Stimulated activated CD4-positive, alpha-beta T cell treated with anti-CD3 and anti-CD28 coated beads, Interleukin-1b, Interleukin-23, amount 100 ng/mL, for 24 hours (primary cell): ENCODE measurements at places on chromosomes 5 and 9.

DNA sequence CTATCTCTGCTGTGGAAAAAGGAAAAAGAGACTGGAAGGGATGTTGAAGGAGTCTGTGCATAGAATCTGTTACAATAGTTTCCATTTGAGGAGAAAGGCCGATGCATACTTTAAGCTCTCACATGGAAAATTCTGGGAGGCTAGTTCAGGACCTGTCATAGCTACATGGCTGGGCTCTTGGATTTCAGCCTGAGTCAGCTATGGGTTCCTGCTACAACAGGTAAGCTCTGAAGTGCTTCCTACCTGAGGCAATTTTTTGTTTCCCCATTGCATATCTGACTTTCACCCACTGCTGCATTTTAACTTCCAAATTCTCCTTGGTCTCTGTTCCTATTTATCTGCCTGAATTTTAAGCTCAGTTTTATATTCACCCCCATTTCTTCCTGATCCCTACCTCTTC is 310.7 kb downstream of the RAB3C start:
- DNase-seq = no peak

DNA sequence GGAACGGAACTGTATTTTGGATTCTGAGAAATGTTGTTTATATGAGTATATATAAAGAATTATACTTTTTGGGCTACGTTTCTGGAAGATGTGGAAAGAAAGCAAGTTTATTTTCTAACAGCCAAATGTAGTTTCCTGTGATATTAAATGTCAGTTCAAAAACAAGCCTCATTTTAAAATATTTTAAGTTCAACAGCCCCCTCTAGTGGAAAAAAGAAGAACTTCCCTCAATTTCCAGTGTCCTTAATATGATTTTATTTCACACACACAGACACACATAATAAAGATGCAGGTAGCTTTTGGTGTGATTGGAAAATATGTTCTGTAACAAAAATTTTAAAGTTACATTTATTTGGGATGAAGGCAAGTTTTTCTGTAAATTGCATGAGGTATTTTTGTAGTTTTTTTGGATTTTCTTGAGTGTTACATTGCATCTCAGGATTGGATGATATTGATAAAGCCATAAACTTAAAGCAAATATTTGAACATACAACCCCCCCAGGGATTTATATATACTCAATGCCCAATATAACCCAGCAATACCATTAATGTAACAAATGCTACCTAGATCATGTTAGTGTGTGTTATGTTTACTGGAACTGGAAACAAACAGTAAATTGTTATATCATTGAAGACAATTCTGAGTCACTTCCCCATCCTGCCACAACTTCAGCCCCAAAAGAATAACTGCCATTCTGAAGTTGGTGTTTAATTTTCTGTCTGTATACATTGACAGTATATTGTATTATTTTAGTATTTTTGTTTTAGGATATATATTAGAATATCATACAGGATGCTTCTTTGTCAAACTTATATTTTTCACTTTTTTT is 54.0 kb downstream of the CCDC171 start:
- DNase-seq = no peak

DNA sequence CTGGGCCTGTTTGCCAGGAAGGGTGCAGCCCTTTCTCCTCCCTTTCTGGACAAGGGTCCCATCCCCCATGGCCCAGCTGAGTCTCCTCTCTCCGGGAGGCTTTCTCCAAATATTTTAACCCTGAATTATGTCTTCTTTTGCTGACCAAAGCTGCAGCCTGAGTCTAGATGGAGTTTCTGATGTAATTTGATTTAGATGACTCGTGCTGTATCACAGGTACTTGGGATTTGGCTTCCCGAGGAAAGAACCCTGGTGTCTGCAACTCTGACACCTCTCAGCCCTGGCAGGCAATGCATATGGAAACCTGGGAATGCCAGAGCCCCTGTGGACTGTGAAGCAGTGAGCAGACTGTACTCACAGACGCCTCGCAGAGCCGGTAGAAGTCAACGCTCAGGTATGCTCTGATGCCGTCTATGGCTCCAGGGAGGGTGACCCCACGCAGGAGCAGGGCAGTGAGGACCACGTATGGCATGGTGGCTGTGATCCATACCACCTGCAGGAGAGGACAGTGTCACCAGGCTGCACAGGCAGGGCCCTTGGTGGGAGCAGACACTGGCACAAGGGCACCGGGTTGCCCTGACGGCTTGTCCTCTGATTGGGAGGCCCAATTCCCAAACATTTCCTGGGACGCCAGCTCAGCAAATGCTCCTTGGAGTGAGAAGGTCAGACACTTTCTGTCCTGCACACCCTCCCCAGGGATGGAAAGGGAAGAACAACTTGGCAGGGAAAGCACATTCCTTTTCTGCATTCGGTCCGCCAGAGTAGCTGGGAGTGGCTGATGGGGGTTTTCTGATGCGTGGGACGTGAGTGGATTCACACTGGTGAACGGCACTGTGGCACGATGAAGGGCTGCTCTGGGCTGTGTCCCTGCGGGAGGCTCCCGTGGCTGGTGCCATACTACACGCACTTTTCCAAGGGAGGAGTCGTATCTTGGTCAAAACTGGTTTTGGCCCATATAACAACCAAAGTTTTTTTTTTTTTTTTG is 24.7 kb downstream of the SLC6A3 start:
- DNase-seq = no peak

DNA sequence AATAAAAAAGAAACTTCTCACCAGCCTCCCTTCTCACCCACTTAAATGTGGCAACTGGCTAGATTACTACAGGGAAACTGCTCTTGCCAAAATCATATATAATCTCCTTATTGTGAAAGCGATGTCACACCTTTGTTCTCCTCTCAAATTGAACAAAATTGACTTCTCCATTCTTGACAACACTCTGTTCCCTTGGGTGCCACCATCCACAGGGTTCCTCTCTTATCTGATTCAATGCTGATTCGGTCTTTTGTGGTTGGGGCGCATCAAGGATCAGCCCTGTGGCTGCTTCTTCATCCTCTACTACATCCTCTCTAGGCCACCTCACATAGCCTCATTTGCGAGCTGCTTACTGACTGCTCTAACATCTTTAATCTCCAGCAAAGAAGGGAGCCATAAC is 86.1 kb downstream of the EDIL3 start:
- DNase-seq = no peak

DNA sequence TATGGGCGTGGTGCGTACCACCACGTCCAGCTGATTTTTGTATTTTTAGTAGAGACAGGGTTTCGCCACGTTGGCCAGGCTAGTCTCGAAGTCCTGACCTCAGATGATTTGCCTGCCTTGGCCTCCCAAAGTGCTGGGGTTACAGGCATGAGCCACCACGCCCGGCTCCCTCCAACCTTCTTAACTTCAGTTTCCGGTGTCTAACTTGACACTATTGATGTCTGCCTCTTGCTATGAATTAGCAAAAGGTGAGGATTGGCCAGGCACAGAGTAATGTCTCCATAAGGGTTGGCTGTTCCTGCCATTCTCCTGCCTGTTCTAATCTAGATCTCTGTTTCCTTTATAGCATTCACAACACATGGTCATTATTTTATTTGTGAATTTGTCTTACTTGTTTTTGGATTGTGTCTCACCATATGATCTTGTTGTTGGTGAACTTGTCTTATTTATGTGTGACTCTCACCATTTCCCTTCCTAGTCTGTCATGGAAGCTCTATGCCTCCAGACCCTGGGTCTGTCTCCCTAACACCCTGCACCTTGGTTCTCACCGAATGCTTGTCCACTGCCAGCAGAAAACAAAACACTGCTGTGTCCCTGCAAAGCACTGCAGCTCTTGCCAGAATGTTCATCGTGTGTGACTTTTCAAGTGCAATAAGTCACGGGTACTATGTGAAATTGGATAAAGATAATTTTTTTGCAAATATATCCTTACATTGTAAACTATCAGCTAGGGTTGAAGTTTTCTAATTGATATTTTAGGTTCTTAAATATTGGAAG is 26.0 kb downstream of the BASP1 start:
- no peak for DNase-seq

DNA sequence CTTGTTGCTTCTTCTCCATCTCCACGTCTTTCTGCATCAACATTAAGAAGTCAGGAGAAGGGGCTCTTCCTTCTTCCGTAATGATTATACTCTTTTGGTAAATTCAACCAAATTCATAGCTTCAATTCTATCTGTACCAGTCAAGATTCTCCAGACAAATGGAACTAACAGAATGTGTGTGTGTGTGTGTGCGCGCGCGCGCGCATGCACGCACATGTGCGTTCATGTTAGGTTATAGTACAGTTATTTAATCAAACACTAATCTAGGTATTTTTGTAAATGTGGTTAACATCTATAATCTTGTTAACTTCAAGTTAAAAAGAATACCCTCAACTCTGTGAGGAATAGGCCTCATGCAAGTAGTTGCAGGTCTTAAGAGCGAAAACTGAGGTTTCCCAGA is 150.3 kb upstream of the TAS2R1 start:
- DNase-seq = no peak

DNA sequence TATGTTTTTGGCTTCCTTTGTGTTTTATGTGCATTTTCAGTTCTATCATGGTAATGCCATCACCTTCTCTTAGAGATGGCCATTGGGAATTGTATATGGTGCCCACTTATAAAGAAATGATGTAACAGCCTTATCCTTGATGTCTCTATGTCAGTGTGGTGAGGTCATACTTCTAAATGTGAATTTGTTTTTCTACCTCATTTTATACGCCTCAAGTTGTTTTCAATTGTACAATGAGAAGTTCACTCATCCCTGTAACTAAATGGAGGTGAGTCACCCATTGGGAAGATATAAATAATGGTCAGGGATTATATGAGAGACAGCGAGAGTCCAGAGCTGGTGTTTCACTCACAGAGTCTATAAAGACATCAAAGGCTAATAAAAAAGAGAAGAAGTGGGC is 402.4 kb downstream of the AGTPBP1 start:
- no peak for DNase-seq

- no peak for DNase-seq
Observed at GRCh38 chr9:106797299-106797698, 65.7 kb upstream of the ZNF462 start.

DNA sequence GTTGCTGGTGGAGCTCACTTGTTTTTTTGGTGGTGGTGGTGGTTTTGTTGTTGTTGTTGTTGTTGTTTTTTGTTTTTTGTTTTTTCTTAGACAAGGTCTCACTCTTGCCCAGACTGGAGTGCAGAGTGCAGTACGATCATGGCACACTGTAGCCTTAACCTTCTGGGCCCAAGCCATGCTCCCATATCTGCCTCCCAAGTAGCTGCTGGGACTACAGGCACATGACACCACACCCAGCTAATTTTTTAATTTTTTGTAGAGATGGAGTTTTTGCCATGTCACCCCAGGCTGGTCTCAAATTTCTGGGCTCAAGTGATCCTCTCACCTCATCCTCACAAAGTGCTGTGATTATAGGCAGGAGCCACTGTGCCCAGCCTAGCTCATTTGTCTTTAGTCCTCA is 53.5 kb downstream of the NUP214 start:
- no peak for DNase-seq

DNA sequence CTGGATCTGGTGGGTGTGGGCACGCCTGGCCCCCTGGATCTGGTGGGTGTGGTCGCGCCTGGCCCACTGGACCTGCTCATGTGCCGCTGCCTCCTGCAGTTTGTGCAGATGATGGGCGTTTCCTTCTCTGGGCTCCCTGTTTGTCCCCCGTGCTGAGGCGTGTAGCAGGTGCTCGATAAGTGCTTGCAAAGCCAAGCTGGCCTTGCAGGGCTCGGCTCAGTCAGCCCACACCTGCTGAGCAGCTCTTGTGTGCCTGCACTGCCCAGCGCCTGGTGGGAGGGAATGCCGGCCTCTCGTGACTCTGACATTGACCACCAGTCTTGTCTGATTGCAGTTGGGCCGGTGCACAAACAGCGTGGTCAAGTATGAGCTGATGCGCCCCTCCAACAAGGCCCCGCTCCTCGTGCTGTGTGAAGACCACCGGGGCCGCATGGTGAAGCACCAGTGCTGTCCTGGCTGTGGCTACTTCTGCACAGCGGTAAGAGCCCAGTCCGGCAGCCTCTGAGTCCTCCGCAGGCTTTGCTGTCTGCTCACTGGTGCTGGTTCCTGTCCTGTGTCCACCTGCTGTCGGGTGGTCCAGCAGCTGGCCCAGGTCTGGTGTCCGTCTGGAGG is 102.7 kb upstream of the CACNA1B start:
- no peak for DNase-seq

- no peak for DNase-seq
Observed at GRCh38 chr5:59491945-59492344, 401.6 kb downstream of the PDE4D start.

GRCh38 chr5:169706758-169707450 is 69.8 kb downstream of the DOCK2 start:
- DNase-seq = no peak

DNA sequence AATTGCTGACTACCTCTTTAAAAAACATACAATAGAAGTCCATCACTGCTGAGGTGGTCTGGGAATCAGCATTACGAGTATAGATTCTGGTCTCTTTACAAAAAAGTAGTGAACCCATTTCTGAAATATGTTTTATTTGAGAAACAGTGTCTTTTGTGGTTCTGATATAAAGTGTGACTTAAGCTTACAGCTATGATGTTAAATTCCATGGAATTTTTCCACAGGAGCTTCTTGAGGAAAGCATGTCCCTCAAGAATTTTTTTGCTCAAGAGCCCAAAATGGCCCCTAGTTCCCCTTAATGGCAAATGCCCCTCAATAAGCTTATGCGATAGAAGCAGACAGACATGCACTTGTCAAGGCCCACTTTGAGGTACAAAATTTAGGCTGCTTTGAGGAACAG is 265.7 kb downstream of the FAM170A start:
- no peak for DNase-seq

- DNase-seq = no peak
Observed at GRCh38 chr5:111942201-111942600, 185.2 kb upstream of the NREP start.

GRCh38 chr9:81470864-81471263 is 218.5 kb downstream of the TLE1 start:
- no peak for DNase-seq
